Bronchial epithelial cell (primary cell): ENCODE measurements at places on chromosomes 7 and 10. TPM values are rescaled to one million over a fixed set of nuclear protein-coding genes. Genes with fewer than 3 reads are reported as not detected.

C7orf57 gene
- 0.53 and 2.4 TPM in 2 replicates for total RNA-seq

ING3 gene
- 6.5 and 10.8 TPM in 2 replicates for total RNA-seq

LRIT1 gene
- total RNA-seq: not detected in 2 replicates

GRM3 gene
- not detected in 2 replicates for total RNA-seq

MOGAT3 gene
- not detected in 2 replicates for total RNA-seq

TWNK gene
- total RNA-seq: 7.9 and 14.7 TPM in 2 replicates

OR9A2 gene
- 0.26 TPM in 1 of 2 replicates, not detected in the other for total RNA-seq

ACBD7 gene
- total RNA-seq: 0.13 and 0.26 TPM in 2 replicates

CCDC172 gene
- not detected in 2 replicates for total RNA-seq

AKR1C2 gene
- 191 and 222 TPM in 2 replicates for total RNA-seq

ARHGAP19 gene
- total RNA-seq: 4.7 and 6.7 TPM in 2 replicates

ELMO1 gene
- under 0.01 TPM in 1 of 2 replicates, not detected in the other for total RNA-seq

CALHM3 gene
- not detected in 2 replicates for total RNA-seq

TCERG1L gene
- not detected in 2 replicates for total RNA-seq

SEMA3D gene
- 0.79 and 1.2 TPM in 2 replicates for total RNA-seq

CYP3A7 gene
- total RNA-seq: not detected in 2 replicates

ZPBP gene
- not detected in 2 replicates for total RNA-seq

SOSTDC1 gene
- total RNA-seq: not detected in 2 replicates

NKX1-2 gene
- 0.51 and 2.1 TPM in 2 replicates for total RNA-seq

SERPINE1 gene
- total RNA-seq: 20.6 and 54.2 TPM in 2 replicates

NRG3 gene
- not detected in 2 replicates for total RNA-seq

TMEM229A gene
- not detected in 2 replicates for total RNA-seq

AKR1E2 gene
- 4.2 and 6.1 TPM in 2 replicates for total RNA-seq

RBM28 gene
- total RNA-seq: 17.1 and 18.1 TPM in 2 replicates

SYT15 gene
- total RNA-seq: under 0.01 and 0.13 TPM in 2 replicates

GLI3 gene
- 1.3 and 2.4 TPM in 2 replicates for total RNA-seq

TAC1 gene
- total RNA-seq: 0.13 TPM in 1 of 2 replicates, not detected in the other

HTR5A gene
- not detected in 2 replicates for total RNA-seq

FOXI2 gene
- total RNA-seq: not detected in 2 replicates

FAM24B gene
- total RNA-seq: 7.9 and 11.1 TPM in 2 replicates

LRRC18 gene
- not detected in 2 replicates for total RNA-seq

ACSL5 gene
- under 0.01 TPM in 1 of 2 replicates, not detected in the other for total RNA-seq

VIM gene
- total RNA-seq: 25.1 and 115 TPM in 2 replicates

PNLIPRP2 gene
- total RNA-seq: not detected in 2 replicates

AMPH gene
- not detected in 2 replicates for total RNA-seq

NODAL gene
- total RNA-seq: under 0.01 TPM in 1 of 2 replicates, not detected in the other

HMX2 gene
- not detected in 2 replicates for total RNA-seq

PRKG1 gene
- 0.26 and 1.4 TPM in 2 replicates for total RNA-seq

GNGT1 gene
- not detected in 2 replicates for total RNA-seq

TRAPPC14 gene
- 3.4 and 5.5 TPM in 2 replicates for total RNA-seq

TAS2R3 gene
- 3.9 and 7.6 TPM in 2 replicates for total RNA-seq

OR2AE1 gene
- total RNA-seq: not detected in 2 replicates

SH2D4B gene
- total RNA-seq: under 0.01 TPM in 2 replicates

NPTX2 gene
- total RNA-seq: under 0.01 and 0.13 TPM in 2 replicates

UCMA gene
- total RNA-seq: not detected in 2 replicates

AOAH gene
- total RNA-seq: not detected in 2 replicates

CPA2 gene
- total RNA-seq: not detected in 2 replicates

GALNT17 gene
- total RNA-seq: not detected in 2 replicates

PNLIPRP3 gene
- 53.2 and 67.8 TPM in 2 replicates for total RNA-seq

CDC14C gene
- total RNA-seq: not detected in 2 replicates

ZNF239 gene
- 0.26 and 2.6 TPM in 2 replicates for total RNA-seq

PSMA2 gene
- total RNA-seq: 40.6 and 62.1 TPM in 2 replicates

BTBD16 gene
- total RNA-seq: 0.13 and 0.26 TPM in 2 replicates

IQUB gene
- 0.13 TPM in 1 of 2 replicates, not detected in the other for total RNA-seq

TEX36 gene
- not detected in 2 replicates for total RNA-seq

HECW1 gene
- under 0.01 TPM in 1 of 2 replicates, not detected in the other for total RNA-seq
